H7 (cell line): ENCODE measurements at places on chromosomes 1 and 21.
A peak's percentile ranks its signal among the peaks of the same experiment; 100 is the strongest.

DNA sequence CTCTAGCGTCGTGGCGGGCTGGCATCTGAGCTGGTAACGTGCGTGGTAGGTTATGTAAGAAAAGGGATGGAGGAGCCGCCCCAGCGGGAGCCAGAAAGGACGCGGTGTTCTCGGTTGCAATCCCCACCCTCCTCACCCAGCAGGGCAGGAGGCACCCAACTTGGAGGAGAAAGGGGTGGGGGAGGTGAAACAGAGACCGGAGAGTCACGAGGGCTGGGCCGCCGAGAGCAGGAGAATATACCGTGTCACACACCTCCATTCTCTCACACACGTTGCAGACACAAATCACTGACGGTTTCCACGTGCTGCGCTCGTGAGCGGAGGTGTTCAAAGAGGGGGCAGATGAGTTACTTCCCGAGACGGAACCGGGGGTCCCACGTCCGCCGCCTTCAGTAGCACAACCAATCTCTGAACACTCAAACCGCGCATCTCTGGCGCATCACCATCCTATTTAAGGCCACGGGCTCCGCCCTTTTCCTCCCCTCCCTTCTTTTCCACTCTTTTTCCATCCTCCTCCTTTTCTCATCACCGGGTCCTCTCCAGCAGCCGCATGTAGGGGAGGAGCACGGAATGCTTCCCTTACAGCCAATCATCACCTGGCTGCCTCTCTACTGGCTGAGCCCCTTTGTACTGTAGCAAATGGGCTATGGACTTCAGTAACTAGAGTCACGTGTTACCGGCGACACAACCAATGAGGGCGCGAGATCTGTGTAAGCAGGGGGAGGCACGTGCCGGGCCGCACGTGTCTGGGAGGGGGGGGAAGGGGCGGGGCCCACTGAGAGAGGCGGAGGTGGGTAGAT lies at the start of gene CIART:
Gene CIART, plus strand, starts transcription at position 797 of the 800 bp plus-strand sequence. CDS start 714 bp downstream, outside the sequence.
- peak; percentile 96 for DNase-seq

GRCh38 chr1:179080866-179081686 lies 794 bp upstream of the TOR3A start:
- DNase-seq, result no peak

- peak; percentile 76 for DNase-seq
Observed at GRCh38 chr1:55337801-55338447, 122.8 kb upstream of the USP24 start.

GRCh38 chr1:151841141-151841540 lies 1.5 kb upstream of the C2CD4D start:
- no peak for DNase-seq
